ENCODE measurements at places on chromosomes 16 and 17. TPM values are rescaled to one million over a fixed set of nuclear protein-coding genes. Genes with fewer than 3 reads are reported as not detected.

DNA sequence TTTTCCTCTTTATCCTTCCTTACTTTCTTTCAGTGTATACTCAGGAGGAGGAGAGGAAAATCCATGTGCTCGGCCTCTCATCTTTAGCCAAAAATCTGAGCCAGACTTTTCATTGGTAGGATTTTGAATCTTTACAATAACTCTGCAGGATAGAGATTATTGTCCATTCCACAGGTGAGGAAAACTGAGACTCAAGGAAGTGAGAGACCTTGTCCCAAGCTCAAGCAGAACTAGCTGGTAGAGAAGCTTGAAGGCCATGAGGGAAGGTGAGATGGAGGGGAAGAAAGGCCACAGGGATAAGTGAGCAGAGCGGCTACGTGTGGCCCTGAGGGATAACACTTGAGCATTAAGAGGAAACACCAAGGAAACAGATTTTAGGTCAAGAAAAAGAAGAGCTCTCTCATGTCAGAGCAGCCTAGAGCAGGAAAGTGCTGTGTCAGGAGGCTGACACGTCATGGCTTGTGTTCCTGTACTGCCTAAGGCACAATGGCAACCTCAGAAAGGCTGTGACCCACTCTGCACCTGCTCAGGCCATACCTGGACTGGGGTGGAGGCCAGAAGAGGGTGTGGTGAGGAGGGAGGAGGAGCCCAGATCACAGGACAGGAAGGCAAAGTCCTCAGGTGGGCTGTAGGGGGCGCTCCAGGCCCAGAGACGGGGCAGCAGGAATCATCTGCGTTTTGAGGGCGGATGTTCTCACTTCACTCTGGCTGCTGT, 11.9 kb downstream of the MT4 start:
- H3K27me3 ChIP-seq: peaks cover 8% of the 10 kb centered on the region
- no peak overlapping the region for H3K4me3 ChIP-seq
- H3K36me3 ChIP-seq: no peaks in the 10 kb centered on the region
- no peak overlapping the region for H3K27ac ChIP-seq
- peak; percentile 47 for DNase-seq

GRCh38 chr16:55572439-55572838, 6.0 kb downstream of the CAPNS2 start:
- DNase-seq: no peak
- H3K4me3 ChIP-seq: no peak overlapping the region
- H3K27me3 ChIP-seq: no peaks in the 10 kb centered on the region
- H3K36me3 ChIP-seq: peaks cover 2% of the 10 kb centered on the region
- H3K4me1 ChIP-seq: 0 out of 2 replicates have a peak, but pooled peaks cover 1% of the 10 kb centered on the region
- no peak overlapping the region for H3K27ac ChIP-seq

GRCh38 chr17:55510986-55511721, at the start of gene SMIM36:
SMIM36 (minus strand) TSS chr17:55511452.
- H3K27ac ChIP-seq: no peak within 1 kb of the TSS
- no peaks in the 10 kb centered on the region for H3K36me3 ChIP-seq
- DNase-seq: no peak

- no peak overlapping the region for H3K27ac ChIP-seq
- H3K27me3 ChIP-seq: peaks cover 7% of the 10 kb centered on the region
- 0 out of 2 replicates have a peak, but pooled peaks cover 1% of the 10 kb centered on the region for H3K4me1 ChIP-seq
- peak; percentile 71 for DNase-seq
- peak overlapping the region; percentile 17 for H3K4me3 ChIP-seq
These were observed 3.6 kb upstream of the ZNHIT3 start for GRCh38 chr17:36482611-36483504.

DNA sequence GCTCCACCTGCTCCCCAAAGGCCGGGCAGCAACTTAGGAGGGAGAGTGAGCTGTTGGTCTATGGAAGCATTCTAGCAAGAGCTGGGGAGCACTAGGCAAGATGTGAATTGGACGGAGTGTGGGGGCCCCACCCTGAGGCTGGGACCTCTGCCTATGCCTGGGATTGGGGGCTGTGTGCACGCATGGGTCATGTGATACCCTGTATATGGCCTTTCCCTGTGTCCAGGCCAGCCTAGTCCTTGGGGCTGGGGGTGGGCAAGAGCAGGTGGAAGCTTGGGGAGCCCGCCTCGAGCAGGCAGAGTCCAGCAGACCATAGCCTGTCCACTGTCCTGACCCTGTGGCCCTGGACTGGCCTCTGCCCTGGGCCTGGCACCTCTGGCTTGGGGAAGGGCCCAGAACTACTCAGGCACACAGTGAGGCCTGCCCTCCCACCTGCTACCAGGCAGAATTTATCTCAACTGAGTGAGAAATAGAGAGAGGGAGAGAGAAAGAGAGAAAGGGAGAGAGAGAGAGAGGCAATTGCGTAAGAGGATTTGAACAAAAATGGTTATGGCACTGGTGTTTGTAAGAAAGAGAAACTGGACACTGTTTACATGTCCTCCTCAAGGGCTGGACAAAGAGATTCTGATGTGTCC, 19.1 kb downstream of the PDP2 start:
- no peak overlapping the region for H3K4me3 ChIP-seq
- peak overlapping the region; percentile 84 for H3K27ac ChIP-seq
- DNase-seq: peak; percentile 80
- no peaks in the 10 kb centered on the region for H3K36me3 ChIP-seq

GRCh38 chr17:45130681-45131615, 1.4 kb downstream of the PLCD3 start:
- peak overlapping the region; percentile 70 for H3K27ac ChIP-seq
- H3K4me1 ChIP-seq: peaks cover 37% of the 10 kb centered on the region
- no peaks in the 10 kb centered on the region for H3K27me3 ChIP-seq
- no peaks in the 10 kb centered on the region for H3K36me3 ChIP-seq

Gene SLC38A8
- not detected for total RNA-seq

Gene UTS2R
- not detected for total RNA-seq

- H3K27ac ChIP-seq: no peak overlapping the region
- peaks cover 3% of the 10 kb centered on the region for H3K4me1 ChIP-seq
- H3K27me3 ChIP-seq: no peaks in the 10 kb centered on the region
- H3K4me3 ChIP-seq: no peak overlapping the region
- no peaks in the 10 kb centered on the region for H3K36me3 ChIP-seq
- no peak for DNase-seq
These were observed 1.3 kb downstream of the C17orf99 start for GRCh38 chr17:78147315-78147998.

GRCh38 chr17:45577571-45578279, 87.2 kb upstream of the PLEKHM1 start:
- no peaks in the 10 kb centered on the region for H3K27me3 ChIP-seq
- no peak overlapping the region for H3K4me3 ChIP-seq
- H3K27ac ChIP-seq: no peak overlapping the region
- no peaks in the 10 kb centered on the region for H3K36me3 ChIP-seq

DNA sequence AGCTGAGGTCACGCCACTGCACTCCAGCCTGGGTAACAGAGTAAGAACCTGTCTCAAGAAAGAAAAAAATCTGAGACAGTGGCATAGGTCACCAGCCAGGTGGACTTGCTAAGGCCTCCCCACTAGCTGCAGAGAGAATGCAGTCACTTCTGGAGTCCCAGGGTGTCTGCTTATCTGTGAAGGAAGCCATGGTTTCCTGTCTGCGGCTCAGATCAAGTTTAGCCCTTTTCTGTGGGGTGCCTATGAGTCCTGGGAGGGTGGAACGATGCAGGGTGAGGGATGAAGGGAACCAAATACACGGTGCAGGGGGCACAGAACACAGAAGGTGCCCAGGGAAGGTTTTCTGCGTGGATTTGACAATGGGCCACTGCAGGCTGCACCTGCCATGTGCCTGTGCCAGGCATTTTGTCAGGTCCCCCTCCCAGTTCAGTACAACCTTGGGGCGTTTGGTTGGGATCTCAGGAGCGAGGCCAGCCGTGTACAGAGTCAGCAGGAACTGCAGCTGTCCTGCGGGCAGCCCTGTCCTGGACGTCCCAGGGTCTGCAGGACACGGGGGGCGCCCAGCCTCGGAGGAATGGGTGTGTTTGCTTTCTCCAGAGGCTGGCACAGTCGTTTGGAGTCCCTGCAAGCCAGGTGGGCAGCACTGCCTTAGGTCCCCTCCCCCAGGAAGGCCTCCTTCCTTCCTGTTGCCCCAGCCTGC, 41.8 kb downstream of the RAB11FIP4 start:
- DNase-seq: no peak
- no peaks in the 10 kb centered on the region for H3K36me3 ChIP-seq
- H3K4me3 ChIP-seq: no peak overlapping the region
- H3K4me1 ChIP-seq: no peaks in the 10 kb centered on the region
- peaks cover 57% of the 10 kb centered on the region for H3K27me3 ChIP-seq
- no peak overlapping the region for H3K27ac ChIP-seq

GRCh38 chr17:46106966-46107644, 86.1 kb downstream of the KANSL1 start:
- no peaks in the 10 kb centered on the region for H3K27me3 ChIP-seq
- no peak overlapping the region for H3K4me3 ChIP-seq
- no peak overlapping the region for H3K27ac ChIP-seq

Gene MRM1
- total RNA-seq: 2.2 TPM

Gene MT1X
- total RNA-seq: 37.2 TPM

DNA sequence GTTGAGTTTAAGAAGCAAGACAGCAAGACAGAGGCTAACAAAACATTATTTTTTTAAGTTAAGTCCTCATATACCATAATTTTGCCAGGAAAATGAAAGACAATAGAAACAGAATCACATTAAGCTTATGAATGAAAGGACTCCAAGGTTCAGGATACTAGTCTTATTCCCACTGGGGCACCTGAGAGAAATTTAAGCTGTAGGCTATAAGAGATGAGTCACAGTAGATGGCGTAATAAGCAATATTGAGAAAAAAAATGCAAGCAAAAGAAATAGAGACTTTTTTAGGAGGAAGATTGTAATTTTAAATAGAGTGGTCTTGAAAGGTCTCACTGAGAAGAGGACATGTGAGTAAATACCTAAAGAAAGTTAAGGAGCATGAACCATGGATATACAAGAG, 57.1 kb upstream of the KIF2B start:
- H3K4me1 ChIP-seq: no peaks in the 10 kb centered on the region
- no peak overlapping the region for H3K4me3 ChIP-seq
- no peak overlapping the region for H3K27ac ChIP-seq
- no peaks in the 10 kb centered on the region for H3K27me3 ChIP-seq

DNA sequence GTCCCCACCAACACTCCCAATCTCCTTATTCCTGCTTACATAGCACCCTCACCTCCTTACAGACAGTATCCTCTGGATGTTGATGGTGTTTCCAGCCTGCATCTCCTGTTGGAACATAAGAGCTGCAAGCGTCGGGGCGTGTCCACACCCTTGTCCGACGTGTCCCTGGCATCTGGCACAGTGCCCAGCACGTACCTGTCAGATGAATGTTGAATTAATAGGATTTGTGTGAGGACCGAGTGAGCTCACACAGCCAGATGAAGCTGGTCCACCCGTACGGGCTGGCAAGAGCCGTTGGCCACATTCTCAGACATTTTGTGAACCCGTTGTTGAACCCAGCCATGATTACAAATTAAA, 12.2 kb upstream of the CBX4 start:
- H3K36me3 ChIP-seq: no peaks in the 10 kb centered on the region
- H3K4me3 ChIP-seq: no peak overlapping the region
- DNase-seq: no peak
- no peak overlapping the region for H3K27ac ChIP-seq
- peaks cover 6% of the 10 kb centered on the region for H3K4me1 ChIP-seq

GRCh38 chr16:85211271-85211801, 99.1 kb upstream of the CIBAR2 start:
- H3K4me3 ChIP-seq: no peak overlapping the region
- H3K4me1 ChIP-seq: peaks cover 44% of the 10 kb centered on the region
- peak overlapping the region; percentile 41 for H3K27ac ChIP-seq
- H3K36me3 ChIP-seq: no peaks in the 10 kb centered on the region
- DNase-seq: no peak

- H3K36me3 ChIP-seq: no peaks in the 10 kb centered on the region
- DNase-seq: no peak
- no peak overlapping the region for H3K4me3 ChIP-seq
- no peaks in the 10 kb centered on the region for H3K27me3 ChIP-seq
- H3K4me1 ChIP-seq: peaks cover 45% of the 10 kb centered on the region
- peak overlapping the region; percentile 67 for H3K27ac ChIP-seq
These were observed 41.0 kb upstream of the MRPS23 start for GRCh38 chr17:57890857-57891232.

Gene MMP28
- total RNA-seq: 0.18 TPM

- peak overlapping the region; percentile 64 for H3K27ac ChIP-seq
- DNase-seq: peak; percentile 8
- H3K4me3 ChIP-seq: peak overlapping the region; percentile 93
- peaks cover 8% of the 10 kb centered on the region for H3K36me3 ChIP-seq
These were observed 717 bp downstream of the CYBA start for GRCh38 chr16:88649924-88650748.

Gene KRTAP17-1
- total RNA-seq: not detected

DNA sequence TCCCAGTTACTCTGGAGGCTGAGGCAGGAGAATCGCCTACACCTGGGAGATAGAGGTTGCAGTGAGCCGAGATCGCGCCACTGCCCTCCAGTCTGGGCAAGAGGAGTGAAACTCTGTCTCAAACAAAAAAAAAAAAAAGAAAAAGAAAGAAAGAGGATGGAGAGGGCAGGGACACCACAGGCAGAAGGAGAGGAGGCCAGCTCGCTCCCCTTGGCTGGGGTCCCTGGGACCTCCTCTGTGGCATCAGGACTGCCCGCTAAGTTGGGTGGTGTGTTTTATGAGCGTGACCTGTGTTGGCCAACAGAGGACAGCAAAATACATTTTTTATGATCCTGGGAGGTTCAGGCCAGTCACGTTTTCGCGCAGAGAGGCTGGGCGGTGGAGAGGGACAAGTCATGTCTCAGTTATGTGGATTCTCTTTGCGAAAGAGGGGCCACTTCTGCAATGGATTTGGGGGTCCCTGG, 229.6 kb downstream of the MRTFB start:
- no peaks in the 10 kb centered on the region for H3K36me3 ChIP-seq
- no peaks in the 10 kb centered on the region for H3K27me3 ChIP-seq
- no peak overlapping the region for H3K4me3 ChIP-seq
- no peak overlapping the region for H3K27ac ChIP-seq

Gene CDK5RAP3
- total RNA-seq: 75.3 TPM

GRCh38 chr16:3963203-3963602, 82.7 kb upstream of the CREBBP start:
- H3K27ac ChIP-seq: no peak overlapping the region
- H3K4me1 ChIP-seq: peaks cover 10% of the 10 kb centered on the region
- H3K36me3 ChIP-seq: peaks cover 17% of the 10 kb centered on the region
- H3K27me3 ChIP-seq: no peaks in the 10 kb centered on the region
- H3K4me3 ChIP-seq: no peak overlapping the region

GRCh38 chr17:43671755-43672519, 10.2 kb upstream of the MEOX1 start:
- no peak for DNase-seq
- H3K4me1 ChIP-seq: peaks cover 7% of the 10 kb centered on the region
- H3K27ac ChIP-seq: no peak overlapping the region
- H3K4me3 ChIP-seq: no peak overlapping the region
- H3K27me3 ChIP-seq: no peaks in the 10 kb centered on the region
- H3K36me3 ChIP-seq: no peaks in the 10 kb centered on the region

Gene TPPP3
- total RNA-seq: 0.54 TPM

Gene HSD3B7
- total RNA-seq: 9.4 TPM

DNA sequence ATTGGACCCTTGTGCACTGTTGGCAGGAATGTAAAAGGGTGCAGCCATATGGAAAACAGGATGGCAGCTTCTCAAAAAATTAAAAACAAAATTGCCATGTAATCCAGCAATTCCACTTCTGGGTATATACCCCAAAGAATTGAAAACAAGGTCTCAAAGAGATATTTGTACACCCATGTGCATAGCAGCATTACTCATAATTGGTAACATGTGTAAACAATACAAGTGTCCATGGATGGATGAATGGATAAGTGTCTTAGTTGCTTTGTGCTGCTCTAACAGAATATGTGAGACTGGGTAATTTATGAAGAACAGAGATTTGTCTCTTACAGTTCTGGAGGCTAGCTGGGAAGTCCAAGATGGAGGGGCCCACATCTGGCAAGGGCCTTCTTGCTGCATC, 3.8 kb upstream of the RUNDC3A start:
- H3K36me3 ChIP-seq: no peaks in the 10 kb centered on the region
- peaks cover 4% of the 10 kb centered on the region for H3K4me1 ChIP-seq
- no peak overlapping the region for H3K4me3 ChIP-seq

Measured in IMR-90 (cell line).